NCI-H1105 treated with DMSO at 0.1 percent for 48 hours (cell line): ENCODE measurements at places on chromosomes 2 and 18.

DNA sequence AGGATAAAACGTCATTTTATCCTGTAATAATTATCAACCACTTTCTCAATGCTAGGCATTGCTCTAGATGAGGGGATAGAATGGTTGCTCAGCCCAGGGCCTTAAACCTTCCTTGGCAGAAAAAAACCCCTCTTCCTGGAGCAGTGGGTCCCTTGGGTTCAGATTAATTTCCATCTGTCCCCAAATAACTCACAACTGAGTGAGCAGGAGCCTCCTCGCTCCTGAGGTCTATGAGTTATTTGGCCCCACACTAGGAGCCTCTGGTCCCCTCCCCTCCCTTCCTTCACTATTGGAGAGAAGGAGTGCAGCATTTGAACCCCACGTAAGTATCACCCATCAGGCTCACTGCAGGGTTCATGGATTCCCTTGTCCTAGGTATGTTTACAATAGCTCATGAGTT lies 157.5 kb upstream of the FHL2 start:
- no peak for DNase-seq

DNA sequence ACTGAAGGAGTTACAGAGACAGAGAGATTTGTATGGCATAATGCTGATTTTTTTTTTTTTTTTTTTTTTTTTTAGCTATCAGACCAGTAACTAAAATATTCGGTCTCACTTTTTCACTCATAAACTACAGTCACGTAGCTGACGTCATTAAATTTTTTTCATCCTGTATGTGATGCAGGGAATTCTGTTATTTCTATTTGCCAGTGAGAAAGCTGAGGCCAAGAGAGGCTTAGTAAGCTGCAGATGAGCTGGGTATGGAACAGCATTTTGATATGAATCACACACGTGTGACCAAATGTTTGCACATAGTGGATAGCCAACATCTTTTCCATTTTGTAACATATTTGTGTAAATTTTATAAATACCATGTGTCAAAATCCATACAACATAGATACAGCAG lies 79.1 kb upstream of the EPB41L3 start:
- DNase-seq = no peak

DNA sequence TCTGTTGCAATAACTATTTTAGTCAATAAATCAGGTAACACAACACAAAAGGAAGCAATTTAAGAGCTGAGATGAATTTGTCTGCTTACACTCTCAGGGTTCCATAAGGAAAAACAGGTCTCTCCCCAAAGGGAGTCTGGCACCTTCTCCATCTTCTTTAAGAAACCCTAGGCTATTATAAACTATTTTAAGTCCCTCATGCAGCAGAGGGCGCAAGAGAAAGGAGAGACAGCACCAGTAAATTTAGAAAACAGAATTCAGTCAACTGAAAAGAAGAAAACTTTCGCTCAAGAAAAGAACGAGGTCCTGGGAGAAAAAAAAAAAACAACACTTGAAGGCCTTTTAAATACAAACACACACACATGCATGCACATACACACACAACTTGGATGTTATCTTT lies 19.1 kb downstream of the SULT1C4 start:
- no peak for DNase-seq

DNA sequence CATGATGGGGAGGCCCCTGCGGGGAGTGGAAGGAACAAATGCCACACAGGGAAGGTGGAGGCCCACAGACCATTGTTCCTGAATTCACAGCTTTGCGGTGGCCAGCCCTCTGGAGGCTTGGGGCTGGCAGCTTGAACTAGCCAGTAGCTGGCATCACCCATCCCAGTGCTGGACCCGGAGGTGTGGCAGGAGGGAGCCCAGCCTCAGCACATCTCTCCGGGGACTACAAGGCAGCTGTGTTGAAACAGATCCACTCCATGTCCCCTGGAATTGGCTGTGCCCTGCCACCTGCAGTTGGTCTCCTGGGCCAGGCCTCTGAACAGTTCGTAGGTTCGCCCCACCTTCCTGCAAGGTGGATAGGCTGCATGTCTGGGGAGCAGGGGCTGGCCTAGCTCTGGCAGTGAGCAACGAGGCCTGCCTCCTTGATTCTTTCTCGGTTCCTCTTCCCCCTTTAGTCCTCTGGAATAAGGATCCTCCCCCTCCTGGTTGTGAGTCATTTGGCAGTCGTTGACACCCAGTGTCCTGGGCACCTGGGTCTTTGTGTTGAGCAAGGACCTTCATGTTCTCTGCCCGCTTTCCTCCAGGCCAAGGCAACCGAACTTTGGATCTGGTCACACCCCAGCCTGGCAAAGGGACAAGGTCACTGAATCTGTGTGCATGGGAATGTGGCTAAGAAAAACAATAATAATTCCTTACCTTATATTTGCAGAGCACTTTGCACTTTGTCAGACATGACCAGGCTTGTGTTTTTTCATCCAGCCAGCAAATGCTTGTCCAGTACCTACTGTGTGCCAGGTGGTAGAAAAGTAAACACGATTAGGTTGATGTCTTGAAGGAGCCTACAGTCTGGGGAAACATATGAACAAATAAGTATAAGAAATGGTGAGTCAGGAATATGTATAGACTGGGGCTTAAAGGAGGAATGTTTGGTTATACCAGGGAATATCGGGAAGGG lies 55.0 kb upstream of the MCFD2 start:
- DNase-seq = no peak

DNA sequence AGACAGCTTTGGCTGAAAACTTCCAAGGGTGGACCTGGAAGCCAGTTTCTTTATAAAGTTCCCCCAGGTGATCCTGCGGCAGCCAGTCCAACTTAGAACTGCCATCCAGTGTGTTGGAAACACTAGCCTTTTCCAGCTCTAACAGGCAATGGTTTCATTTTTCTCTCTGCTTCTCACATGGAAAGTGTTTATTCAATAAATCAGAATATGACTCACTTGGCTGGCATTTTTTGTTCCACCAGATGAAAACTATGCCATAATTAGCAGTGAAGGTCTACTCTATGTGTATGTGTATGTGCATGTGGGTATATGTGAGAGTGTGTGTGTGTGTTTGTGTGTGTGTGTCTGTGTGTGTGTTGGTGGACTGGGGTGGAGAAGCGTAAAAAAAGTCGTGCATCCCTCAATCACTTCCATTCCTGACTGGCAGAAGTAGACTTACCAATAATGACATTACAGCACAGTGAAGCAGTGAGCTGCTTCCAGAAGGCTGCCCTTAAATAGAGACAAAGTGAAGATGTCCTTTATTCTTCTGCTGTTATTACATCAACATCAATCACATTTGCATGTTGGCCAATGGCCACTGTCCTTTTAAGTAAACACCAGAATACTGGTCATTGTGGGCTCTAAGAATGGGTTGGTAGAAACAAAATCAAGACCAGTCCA lies 90.9 kb upstream of the SETBP1 start:
- DNase-seq = no peak

GRCh38 chr2:75949385-75950030 lies 238.8 kb upstream of the GCFC2 start:
- no peak for DNase-seq

- DNase-seq = no peak
Observed at GRCh38 chr2:39991298-39991697, 212.2 kb upstream of the THUMPD2 start.
